ENCODE measurements at places on chromosomes 3 and 15.

- DNase-seq: no peak
These were observed 338.0 kb downstream of the SHQ1 start for GRCh38 chr3:72510247-72510646.

DNA sequence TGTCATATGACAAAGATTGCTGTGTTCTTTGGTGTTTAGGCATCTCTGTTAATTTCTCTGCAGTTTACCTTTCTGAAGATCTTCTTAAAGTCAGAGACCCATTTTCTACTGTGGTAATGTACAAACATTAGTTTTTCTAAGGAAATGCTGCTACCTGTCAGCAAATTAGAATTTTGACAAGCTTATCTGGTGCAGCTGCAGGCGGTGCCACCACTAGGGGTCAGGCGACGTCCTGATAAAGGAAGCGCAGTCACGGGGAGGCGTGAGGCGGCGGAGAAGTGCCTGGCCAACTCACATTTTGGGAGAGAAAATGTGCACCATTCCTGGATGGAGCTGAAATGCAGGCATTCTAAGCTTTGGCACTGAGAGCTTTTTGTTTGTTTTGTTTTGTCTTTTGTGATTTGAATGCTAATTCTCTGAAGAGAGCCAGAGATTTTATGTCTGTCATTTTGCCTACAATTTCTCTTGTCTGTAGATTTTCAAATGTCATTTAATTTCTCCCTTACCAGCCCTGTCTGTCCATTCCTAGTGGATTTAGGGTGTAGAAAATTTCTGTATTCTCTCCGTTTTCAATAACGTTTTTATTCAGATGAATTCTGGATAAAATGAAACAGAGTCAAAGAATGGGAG lies 24.9 kb upstream of the SIAH2 start:
- DNase-seq: peak; percentile 24

DNA sequence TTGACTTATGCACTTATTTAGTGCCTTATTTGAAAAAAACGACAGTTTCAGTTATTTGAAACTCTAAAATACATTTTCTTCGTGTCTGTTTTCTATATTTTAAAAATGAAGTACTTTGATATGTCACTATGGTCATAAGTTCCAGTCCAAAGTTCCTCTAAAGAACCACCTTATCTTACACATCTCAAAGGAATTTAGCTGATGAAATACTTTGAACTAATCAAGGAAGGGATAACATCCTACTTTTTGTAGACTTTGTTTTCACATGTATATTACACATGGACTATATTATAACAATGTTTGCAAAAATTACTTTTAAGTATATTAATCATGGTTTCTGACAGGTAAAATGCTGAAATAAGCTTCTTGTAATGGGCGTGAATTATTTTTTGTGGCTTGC lies 265.8 kb upstream of the ZNF717 start:
- no peak for DNase-seq

- no peak for DNase-seq
These were observed 508.7 kb downstream of the SOX2 start for GRCh38 chr3:182220471-182220870.

GRCh38 chr3:140004271-140004670 lies 69.3 kb downstream of the CLSTN2 start:
- DNase-seq: no peak

DNA sequence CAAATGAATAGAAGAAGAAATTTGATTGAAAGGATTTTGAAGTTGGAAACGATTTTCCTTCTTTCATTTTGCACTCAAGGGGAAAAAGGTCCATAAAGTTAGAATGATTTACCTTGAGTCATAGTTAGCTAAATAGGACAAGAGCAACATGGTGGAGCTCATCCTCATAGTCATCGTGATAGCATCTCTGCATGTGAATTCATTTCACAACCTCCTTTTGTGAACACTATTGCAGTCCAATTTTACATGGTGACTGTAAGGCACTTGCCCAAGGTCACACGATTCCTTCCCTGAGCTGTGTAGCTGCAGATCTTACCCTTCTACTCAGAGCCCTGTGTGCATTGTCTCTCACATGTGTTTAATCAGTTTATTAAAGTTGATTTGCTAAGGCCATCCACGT lies 359.8 kb upstream of the C2CD4B start:
- no peak for DNase-seq

DNA sequence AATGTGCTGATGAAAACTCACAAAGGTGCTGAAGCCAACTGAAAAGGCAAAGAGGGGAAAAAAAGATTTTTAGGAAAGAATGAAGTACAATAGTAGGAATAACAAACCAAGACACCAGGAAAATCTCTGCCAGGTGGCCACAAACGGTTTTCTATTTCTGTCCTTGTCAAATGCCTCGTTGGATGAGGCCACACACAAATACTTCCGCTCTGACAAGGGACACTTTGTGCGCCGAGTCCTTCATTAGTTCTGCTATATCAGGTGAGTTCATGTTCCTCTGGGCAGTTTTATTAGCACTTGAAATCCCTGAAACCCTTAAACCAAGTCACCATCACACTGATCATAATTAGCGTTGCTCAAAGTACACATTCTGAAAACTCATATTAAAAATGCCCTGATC lies 373.1 kb downstream of the VPS13C start:
- DNase-seq: no peak

- no peak for DNase-seq
These were observed 260.3 kb downstream of the ERC2 start for GRCh38 chr3:56207922-56208321.

- peak; percentile 83 for DNase-seq
These were observed 152.6 kb downstream of the GREM1 start for GRCh38 chr15:32870240-32871033.

DNA sequence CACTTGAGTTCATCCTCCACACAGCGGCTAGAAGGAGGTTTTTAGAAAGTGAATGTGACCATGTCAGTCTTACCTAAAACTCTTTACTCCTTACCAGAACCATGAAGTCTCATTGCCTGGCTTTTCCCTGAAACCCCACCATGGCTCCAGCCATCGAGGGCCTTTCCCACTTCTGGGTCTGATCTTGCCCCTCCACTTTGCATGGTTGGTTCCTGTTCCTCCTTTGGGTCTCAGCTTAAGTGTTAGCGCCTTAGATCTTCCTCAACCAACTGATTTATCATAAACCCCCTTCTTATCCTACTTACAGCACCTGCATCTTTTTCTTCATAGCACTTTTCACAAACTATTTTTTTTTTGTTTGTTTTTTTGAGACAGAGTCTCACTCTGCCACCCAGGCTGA lies 45.9 kb upstream of the ULK4 start:
- no peak for DNase-seq

GRCh38 chr3:55246033-55246432 lies 241.1 kb downstream of the WNT5A start:
- no peak for DNase-seq

DNA sequence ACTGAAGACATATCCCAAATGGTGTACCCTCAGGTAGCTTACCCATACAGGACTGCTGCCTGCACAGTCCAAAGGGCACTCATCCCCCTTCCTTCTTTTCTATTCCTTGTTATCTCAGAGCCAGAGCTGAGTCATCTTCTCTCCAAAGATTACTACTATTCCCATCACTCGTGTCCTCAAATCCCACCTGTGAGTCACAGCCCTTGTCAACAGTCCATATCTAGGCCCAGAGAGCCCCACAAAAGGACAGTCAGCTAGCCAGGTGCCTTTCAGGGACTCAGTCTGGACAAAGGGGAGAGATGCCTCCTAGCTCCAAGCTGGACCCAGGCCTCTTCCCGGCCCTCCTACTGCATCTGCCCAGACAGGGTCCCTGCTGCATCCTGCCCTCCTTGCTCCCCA lies 11.0 kb downstream of the PARP16 start:
- no peak for DNase-seq

GRCh38 chr3:22734756-22735155 lies 468.4 kb upstream of the UBE2E2 start:
- no peak for DNase-seq

DNA sequence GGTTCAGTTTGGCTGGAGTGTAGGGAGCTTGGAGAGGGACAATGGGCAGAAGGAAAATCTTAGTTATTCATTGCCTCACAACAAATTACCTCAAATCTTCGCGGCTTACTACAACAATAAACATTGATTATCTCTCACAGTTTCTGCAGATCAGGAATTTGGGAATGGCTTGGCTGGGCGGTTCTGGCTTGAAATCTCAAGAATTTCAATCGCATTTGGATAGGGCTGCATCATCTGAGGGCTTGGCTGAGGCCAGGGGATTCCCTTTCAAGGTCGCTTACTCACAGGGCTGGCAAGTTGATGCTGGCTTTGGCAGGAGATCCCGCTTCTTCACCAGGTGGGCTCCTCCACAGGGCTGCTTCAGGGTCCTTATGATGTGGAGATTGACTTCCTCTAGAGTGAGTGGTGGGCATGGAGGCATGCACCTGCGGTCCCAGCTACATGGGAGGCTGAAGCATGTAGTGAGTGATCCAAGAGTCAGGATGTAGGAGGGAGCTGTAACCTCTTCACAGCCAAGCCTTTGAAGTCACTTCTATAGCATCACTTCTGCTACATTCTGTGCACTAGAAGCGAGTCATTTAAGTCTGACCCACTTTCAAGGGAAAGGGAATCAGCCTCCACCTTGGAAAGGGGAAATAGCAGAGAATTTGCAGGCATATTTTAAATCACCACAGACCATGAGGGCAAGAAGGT lies 63.1 kb downstream of the CDC25A start:
- DNase-seq: no peak

- DNase-seq: no peak
These were observed 110.7 kb upstream of the CNTN4 start for GRCh38 chr3:1987980-1988379.

GRCh38 chr15:91192690-91193377 lies 92.8 kb downstream of the SV2B start:
- DNase-seq: no peak

- DNase-seq: no peak
These were observed 147.3 kb upstream of the DPH6 start for GRCh38 chr15:35693286-35693685.

DNA sequence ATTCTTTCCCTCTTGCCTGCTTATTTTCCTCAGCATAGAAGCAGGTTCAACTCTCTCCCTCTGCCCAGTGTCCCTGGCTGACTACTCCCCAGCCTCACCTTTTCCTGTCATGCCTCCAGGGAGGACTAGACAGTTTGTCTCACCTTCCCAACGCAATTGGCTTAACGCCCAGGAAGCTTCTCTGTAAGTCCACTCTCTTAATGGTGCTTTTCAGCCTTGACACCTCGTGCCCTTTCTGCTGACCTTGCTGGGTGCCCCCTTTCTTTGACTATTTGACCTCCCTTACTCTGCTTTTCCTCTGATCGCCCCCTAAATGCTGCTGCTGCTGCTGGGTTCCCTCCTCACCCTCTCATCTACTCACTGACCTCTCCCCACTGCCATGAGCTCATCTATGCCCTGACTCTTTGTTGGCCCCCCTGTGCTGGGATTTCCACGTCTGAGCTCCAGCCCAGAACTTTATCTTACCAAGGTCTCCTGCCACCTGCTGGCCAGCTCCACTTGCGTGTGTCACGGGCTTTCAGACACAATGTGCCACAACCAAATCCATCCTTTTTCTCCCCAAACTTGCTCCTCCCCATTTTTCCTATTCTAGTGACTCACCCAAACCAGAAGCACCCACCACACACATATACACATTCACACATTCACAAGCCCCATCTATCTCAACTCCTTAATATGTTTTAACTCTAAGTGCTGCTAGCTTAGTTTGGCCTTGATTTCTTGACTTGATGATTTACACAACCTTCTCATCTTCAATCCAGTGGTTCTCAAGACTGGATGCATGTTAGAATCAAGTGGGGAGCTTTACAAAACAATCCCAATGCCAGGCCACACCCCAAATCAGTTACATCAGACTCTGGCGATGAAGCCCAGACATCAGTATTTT lies 16.6 kb downstream of the EPB42 start:
- no peak for DNase-seq

GRCh38 chr3:20739814-20740213 lies 553.8 kb upstream of the SGO1 start:
- no peak for DNase-seq

DNA sequence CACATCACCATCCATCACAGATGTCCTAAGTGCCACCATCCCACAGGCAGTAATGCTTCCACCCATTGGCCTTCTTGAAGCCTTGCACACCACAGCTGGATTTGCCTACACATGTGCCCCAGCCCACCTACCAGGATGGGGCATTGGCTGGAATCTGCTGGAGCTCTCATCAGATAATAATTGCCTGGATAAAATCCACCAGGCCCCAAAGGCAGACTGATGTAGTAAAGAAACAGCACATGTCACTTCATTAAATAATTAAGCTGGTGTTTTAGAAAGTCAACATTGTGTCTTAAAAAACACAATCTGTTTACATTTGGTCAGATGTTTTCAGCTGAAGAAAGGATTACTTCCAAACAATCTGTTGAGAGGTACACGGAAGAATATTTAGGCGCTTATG lies 229.5 kb downstream of the ATP8B4 start:
- no peak for DNase-seq

- no peak for DNase-seq
These were observed 32.4 kb upstream of the RASGRF1 start for GRCh38 chr15:79122991-79123390.

- DNase-seq: no peak
These were observed 125.4 kb upstream of the PLCL2 start for GRCh38 chr3:16759227-16759903.

DNA sequence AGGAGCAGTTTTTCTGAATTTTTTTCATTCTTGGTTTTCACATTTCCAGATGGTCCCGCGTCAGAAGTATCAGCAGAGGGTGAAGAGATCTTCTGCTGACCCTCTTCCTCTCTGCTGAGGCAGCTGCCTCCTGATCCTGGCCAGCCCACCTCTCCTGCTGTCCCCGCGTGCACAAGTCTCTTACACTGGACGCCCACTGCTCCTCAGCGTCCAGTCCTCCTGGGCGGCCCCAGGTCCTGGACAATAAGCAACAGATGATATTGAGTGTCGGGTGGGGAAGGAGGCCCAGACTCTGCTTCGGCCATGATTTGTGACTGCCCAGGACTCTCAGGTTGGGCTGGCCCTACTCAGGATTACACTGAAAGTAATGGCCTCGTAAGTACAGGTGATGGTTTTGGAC lies 50.1 kb downstream of the KLHL25 start:
- no peak for DNase-seq

DNA sequence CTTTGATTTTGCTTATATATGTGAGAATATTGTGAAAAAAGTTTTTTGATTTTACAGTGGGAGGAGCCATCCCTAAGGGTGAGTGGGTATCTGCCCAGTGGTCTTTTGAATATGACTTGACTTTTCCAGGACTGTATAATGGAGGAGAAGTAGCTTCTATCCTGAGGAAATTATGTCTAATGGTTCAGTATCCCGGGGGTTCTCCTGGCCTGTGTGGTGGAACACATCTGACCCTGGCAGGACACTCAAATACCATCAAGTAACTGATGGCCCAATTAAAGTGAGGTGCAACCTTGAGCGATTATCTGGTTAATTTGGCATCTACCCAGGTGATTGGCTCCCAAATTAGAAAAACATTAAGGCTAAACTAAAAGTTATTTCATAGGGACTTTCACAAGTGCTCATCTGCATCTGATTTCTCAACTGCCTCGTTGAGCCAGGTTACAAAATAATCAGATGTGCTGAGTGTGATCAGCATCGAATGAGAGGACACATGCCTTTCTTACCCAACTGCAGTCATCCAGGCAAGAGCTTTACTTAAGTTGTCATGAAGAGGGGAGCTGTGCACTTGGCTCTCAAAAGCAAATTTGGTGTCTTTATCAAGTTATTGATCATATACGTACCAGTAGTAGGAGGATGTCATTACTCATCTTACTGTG lies 201.4 kb downstream of the IL5RA start:
- no peak for DNase-seq

GRCh38 chr3:27342267-27342666 lies 26.9 kb downstream of the NEK10 start:
- no peak for DNase-seq

GRCh38 chr3:27728195-27729087 lies 6.3 kb upstream of the EOMES start:
- DNase-seq: no peak
